ENCODE measurements at places on chromosomes 7 and 10.

GRCh38 chr7:105734233-105734632 lies 142.2 kb downstream of the ATXN7L1 start:
- DNase-seq, result no peak

- no peak for DNase-seq
Measured at GRCh38 chr10:128945398-128945797, 521.6 kb upstream of the MGMT start.

DNA sequence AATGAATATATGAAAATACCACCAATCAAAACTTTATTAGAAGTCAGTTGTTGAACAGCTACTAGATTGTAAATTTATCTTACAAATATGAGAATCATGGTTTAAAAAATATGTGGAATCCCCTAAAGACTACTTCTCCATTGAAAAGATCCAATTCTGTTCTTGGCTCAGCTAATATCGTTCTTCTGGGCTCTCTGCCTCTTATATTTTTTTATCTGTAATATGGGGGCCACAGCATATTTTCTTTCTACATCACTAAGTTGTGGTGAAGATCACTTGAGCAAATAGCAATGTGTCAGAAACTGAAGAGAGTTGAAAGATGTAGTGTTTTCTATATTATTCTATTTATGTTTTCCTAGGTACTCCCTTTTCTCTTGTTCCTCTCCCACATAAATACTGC lies 198.1 kb downstream of the FZD1 start:
- no peak for DNase-seq

GRCh38 chr7:43647339-43647672 lies 64.4 kb downstream of the STK17A start:
- no peak for DNase-seq

- no peak for DNase-seq
Measured at GRCh38 chr7:101828301-101829020, 11.0 kb downstream of the CUX1 start.

Data from Karpas-422 (cell line).